ENCODE measurements at places on chromosomes 1 and 21.

GRCh38 chr1:38015978-38016725 is 3.6 kb downstream of the UTP11 start:
- peaks cover 46% of the 10 kb centered on the region for H3K36me3 ChIP-seq
- DNase-seq, result no peak
- H3K27ac ChIP-seq, result no peak overlapping the region
- no peaks in the 10 kb centered on the region for H3K27me3 ChIP-seq

DNA sequence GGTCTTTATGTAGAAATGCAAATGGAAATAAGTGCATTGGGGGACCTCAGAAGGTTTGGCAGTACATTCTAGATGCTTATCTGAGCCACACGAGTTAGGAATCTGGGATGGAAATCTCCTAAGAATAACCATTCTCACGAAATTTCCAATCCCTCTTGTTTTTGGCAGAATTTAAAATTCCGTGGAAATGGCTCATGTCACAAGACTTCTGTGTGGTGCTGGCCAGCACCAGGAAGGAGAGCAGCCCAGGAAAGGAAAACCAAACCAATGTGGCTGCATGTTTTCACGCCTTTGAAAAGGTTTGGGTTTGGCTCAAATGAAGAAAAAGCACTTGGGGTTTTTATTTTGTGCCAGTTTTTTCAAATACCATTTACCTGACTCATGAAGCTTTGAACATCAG is 80.1 kb upstream of the KCNK2 start:
- H3K27ac ChIP-seq, result no peak overlapping the region
- H3K27me3 ChIP-seq, result no peaks in the 10 kb centered on the region
- H3K4me1 ChIP-seq, result peaks cover 19% of the 10 kb centered on the region
- H3K4me3 ChIP-seq, result no peak overlapping the region
- no peaks in the 10 kb centered on the region for H3K36me3 ChIP-seq

- no peaks in the 10 kb centered on the region for H3K27me3 ChIP-seq
- DNase-seq, result no peak
- H3K27ac ChIP-seq, result no peak overlapping the region
- H3K4me3 ChIP-seq, result no peak overlapping the region
- no peaks in the 10 kb centered on the region for H3K4me1 ChIP-seq
- H3K36me3 ChIP-seq, result no peaks in the 10 kb centered on the region
Observed at GRCh38 chr1:197841883-197842553, 60.4 kb upstream of the C1orf53 start.

DNA sequence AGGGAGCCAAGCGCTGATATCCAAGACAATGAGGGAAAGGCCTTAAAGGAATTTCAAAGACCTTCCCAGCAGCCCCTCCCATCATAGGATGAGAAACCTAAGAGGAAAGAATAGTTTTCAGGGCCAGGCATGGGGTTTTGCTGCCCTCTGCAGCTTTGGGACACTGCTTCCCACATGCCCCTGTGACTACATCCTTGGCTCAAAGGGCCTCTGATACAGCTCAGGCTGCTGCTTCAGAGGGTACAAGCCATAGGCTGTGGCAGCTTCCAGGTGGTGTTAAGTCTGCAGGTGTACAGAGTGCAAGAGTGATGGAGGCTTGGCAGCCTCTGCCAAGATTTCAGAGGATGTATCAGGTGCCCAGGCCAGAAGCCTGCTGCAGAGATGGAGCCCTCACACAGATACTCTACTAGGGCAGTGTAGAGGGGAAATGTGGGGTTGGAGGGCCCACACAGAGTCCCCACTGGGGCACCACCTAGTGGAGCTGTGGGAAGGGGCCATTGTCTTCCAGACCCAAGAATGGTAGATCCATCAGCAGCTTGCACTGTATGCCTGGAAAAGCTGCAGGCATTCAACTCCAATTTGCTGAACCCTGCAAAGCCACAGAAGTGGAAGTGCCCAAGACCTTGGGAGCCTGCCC is 125.8 kb downstream of the SLC45A1 start:
- H3K4me3 ChIP-seq, result no peak overlapping the region
- no peaks in the 10 kb centered on the region for H3K27me3 ChIP-seq
- no peak for DNase-seq

GRCh38 chr21:15001857-15002606 is 62.8 kb downstream of the NRIP1 start:
- no peak for DNase-seq
- no peaks in the 10 kb centered on the region for H3K27me3 ChIP-seq
- no peaks in the 10 kb centered on the region for H3K36me3 ChIP-seq
- peaks cover 9% of the 10 kb centered on the region for H3K4me1 ChIP-seq

- no peak overlapping the region for H3K27ac ChIP-seq
- DNase-seq, result no peak
- H3K36me3 ChIP-seq, result no peaks in the 10 kb centered on the region
- no peak overlapping the region for H3K4me3 ChIP-seq
- H3K4me1 ChIP-seq, result peaks cover 9% of the 10 kb centered on the region
Observed at GRCh38 chr1:156652131-156652991, 10.4 kb downstream of the BCAN start.

DNA sequence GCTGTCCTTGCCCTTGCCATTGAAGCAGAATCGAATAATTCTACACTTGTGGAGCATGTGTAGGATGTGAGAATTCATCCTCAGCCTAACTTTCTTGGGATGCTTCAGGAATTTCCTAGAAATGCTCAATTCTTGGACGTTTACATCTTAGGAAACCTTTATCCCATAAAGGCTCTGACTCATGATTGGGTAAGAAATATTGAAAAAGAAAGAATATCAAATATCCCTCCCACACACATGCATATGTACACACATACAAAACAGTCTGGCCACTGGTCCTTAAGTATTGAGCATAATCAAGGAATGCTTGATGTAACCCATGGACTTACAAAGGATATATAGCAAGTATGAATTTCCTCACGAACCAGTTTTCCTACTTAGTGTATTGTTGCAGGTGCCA is 83.9 kb upstream of the IPO9 start:
- H3K4me3 ChIP-seq, result no peak overlapping the region
- H3K27me3 ChIP-seq, result no peaks in the 10 kb centered on the region
- H3K4me1 ChIP-seq, result peaks cover 41% of the 10 kb centered on the region
- DNase-seq, result no peak
- no peak overlapping the region for H3K27ac ChIP-seq

- no peak overlapping the region for H3K4me3 ChIP-seq
- H3K36me3 ChIP-seq, result no peaks in the 10 kb centered on the region
- peaks cover 7% of the 10 kb centered on the region for H3K4me1 ChIP-seq
- no peaks in the 10 kb centered on the region for H3K27me3 ChIP-seq
Observed at GRCh38 chr21:28310171-28310685, 682.4 kb downstream of the LTN1 start.

DNA sequence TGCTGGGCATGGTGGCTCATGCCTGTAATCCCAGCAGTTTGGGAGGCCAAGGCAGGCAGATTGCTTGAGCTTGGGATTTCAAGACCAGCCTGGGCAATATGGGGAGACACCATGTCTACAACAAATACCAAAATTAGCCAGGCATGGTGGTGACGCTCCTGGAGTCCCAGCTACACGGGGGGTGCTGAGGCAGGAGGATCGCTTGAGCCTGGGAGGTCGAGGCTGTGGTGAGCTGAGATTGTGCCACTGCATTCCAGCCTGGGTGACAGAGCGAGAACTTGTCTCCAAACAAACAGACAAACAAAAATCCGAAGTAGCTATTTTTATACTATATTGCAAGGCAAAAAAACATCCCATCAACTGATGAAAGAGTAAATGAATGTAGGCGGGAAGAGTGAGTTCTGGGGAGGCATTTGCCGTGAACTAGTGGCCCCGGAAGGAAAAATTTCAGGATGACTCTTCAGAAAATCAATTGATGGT is 40.6 kb downstream of the NCMAP start:
- DNase-seq, result no peak
- H3K27me3 ChIP-seq, result peaks cover 11% of the 10 kb centered on the region
- no peak overlapping the region for H3K27ac ChIP-seq
- peaks cover 4% of the 10 kb centered on the region for H3K4me1 ChIP-seq
- no peak overlapping the region for H3K4me3 ChIP-seq

DNA sequence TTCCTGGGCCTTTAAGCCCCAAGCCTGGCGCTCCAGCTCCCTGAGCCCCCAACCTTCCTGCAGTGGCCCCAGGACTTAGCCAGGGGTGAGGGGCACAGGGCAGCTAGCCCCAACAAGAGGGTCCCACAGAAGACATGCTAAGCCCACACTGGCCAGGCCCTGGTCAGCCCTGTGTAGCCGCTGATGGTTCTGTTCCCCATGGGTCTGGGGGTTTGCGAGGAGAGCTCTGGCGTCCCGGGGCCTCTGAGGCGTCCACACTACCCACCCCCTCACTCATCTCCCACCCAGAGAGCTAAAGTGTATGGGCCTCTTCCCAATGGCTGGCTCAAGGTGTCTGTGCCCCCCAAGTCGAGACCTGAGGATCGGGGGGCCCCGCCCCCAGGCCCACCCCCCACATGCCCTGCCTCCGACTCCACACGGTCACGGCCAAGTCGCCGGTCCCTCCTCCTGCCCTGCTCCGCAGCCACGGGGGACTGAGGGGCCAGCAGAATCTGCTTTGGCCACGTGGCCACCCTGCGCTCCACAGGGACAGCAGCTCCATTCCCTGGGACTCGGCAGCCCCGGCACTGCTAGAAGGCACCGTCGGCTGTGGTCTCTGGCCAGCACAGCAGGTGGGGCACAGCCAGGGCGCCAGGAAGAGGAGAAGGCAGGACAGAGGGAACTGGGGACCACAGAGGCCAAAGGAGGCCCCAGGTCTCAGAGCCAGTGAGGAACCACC is 7.8 kb downstream of the TNFRSF18 start:
- DNase-seq, result no peak
- H3K27me3 ChIP-seq, result peaks cover 17% of the 10 kb centered on the region
- no peak overlapping the region for H3K27ac ChIP-seq
- H3K36me3 ChIP-seq, result no peaks in the 10 kb centered on the region
- H3K4me1 ChIP-seq, result peaks cover 23% of the 10 kb centered on the region

GRCh38 chr1:8133657-8134430 is 107.7 kb upstream of the ERRFI1 start:
- H3K4me1 ChIP-seq, result peaks cover 35% of the 10 kb centered on the region
- DNase-seq, result peak; percentile 83
- no peak overlapping the region for H3K4me3 ChIP-seq
- H3K27me3 ChIP-seq, result no peaks in the 10 kb centered on the region
- peak overlapping the region; percentile 82 for H3K27ac ChIP-seq

- peaks cover 10% of the 10 kb centered on the region for H3K27me3 ChIP-seq
- no peaks in the 10 kb centered on the region for H3K4me1 ChIP-seq
- H3K27ac ChIP-seq, result no peak overlapping the region
- no peaks in the 10 kb centered on the region for H3K36me3 ChIP-seq
Observed at GRCh38 chr1:55010887-55011217, 12.1 kb downstream of the BSND start.

DNA sequence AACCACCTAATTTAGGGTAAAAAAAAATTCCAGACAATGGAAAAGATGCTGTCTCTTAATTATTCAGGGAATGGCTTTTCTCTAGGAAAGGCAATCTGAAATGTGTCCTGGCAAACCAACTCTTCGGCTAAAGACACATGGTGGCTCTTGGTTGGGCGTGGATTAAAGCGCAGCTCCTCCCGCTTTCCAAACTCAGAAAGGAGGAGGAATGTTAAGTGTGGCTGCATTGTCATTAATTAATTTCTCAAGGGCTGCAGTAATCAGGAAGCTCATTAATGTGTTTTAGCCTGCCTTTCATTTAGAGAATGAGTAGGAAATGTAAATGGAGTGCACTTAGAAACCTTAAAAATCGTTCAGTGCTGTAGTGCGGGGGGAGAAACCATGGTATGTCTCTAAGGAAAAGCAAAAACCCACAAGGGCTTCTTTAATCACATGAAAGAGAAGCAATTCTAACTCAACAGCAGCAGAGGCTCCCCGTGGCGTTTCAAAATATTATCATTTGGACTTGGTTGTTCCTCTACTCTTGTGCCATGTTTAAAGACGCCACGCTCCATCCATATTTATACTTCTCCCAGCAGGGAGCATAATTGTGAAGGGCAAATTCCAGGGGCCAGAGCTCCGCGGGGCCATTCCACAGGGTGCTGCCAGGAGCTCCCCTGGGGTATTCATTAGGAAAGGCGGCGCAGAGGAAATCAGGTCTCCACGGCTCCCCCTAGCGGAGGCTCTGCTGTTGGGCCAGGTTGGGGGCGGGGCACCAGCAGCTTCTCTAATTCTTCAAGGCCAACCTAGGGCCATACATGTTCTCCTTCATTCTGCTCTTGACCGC is 91.9 kb upstream of the SSX2IP start:
- H3K27me3 ChIP-seq, result no peaks in the 10 kb centered on the region
- no peak for DNase-seq
- H3K27ac ChIP-seq, result no peak overlapping the region
- H3K36me3 ChIP-seq, result no peaks in the 10 kb centered on the region
- no peaks in the 10 kb centered on the region for H3K4me1 ChIP-seq

DNA sequence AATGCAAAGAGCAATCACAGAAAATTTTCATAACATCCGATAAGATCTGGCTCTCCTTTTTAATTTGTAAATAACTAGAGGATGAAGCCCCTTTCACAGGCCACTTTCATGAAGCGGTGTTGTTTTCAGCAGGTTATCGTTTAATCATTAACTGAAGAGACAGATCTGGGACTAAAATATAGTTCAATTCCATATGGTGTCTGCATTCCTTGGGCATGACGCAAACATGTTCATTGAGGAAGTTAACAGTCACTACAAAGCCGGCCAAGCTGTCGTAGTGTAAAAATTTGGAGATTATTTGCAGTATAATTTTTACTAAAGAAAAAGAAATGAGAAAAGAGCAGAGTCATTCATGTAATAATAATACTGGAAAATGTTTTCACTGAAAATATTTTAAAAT is 565.2 kb upstream of the ADAMTS5 start:
- no peaks in the 10 kb centered on the region for H3K27me3 ChIP-seq
- no peak overlapping the region for H3K4me3 ChIP-seq
- DNase-seq, result no peak
- no peaks in the 10 kb centered on the region for H3K4me1 ChIP-seq
- H3K36me3 ChIP-seq, result no peaks in the 10 kb centered on the region

DNA sequence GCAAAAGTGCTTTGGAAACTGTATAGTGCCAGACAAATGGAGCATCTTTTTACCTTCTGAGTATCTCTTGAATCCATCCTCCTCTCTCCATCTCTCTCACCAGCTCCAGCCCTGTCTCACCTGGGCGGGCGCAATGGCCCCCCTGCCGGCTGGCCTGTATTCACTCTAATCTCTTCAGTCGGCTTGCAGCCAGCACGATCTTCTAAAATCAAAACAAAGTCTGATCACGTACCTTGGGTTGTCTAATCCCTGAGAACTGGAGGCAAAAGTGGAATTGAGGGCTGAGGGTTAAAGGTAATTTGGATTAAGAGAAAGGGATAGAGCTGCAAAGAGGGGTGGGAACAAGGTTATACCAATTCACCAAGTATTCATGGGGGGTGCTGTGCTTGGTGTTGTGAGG is 46.0 kb upstream of the LRRN2 start:
- H3K4me3 ChIP-seq, result no peak overlapping the region
- H3K4me1 ChIP-seq, result no peaks in the 10 kb centered on the region
- H3K27ac ChIP-seq, result no peak overlapping the region
- H3K27me3 ChIP-seq, result peaks cover 31% of the 10 kb centered on the region

GRCh38 chr1:7899741-7900140 is 40.9 kb downstream of the TNFRSF9 start:
- H3K4me1 ChIP-seq, result peaks cover 3% of the 10 kb centered on the region
- H3K27me3 ChIP-seq, result no peaks in the 10 kb centered on the region
- DNase-seq, result no peak
- no peaks in the 10 kb centered on the region for H3K36me3 ChIP-seq

Measured in suprapubic skin (tissue), 4 donors.